NB4 (cell line): ENCODE measurements at places on chromosomes 1 and 21.
A peak's percentile ranks its signal among the peaks of the same experiment; 100 is the strongest.

DNA sequence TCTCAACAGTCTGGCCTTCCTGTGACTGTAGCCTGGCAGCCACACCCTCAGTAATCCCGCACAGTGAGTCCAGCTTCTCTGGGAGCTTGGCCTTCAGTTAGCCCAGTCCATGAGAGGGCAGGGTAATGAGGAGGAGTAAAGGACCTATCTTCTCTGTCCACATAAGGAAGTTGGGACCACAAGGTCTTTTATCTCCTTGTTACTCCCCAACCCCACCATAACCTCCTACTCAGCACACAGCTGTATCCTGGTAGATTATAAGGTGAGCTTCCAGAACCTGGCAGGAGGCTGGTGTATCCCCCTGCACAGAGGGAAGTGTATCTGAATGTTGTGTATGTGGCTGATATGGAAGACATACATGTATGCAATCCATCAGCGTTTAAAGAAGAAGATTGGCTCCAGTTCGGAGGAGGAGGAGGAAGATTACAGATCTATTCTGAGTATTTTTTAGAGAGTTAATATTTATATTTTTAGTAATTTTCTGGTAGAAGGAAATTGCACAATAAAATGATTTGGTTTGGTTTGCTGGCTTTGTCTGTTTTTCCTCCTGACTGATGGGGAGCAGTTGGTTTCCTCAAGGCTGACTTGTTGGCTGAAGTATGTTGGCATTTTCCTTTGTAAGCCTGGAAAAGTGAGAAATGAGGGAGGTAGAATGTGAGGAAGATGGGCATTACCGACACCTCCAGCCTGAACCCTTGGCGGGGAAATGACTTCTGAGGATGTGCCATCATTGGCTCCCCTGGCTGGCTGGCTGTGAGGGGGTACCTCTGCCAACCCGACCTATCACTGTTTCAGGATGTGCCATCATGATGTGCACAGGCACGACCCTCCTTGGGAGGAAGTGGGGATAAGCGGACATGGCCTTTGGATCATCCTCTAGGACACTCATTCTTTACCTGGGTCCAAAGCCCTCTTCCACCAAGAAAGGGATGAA, 5.0 kb downstream of the C1orf226 start:
- DNase-seq = no peak

GRCh38 chr1:153734396-153735089, 6.7 kb downstream of the INTS3 start:
- DNase-seq = peak; percentile 18

GRCh38 chr1:194339471-194339870, 1153.1 kb upstream of the B3GALT2 start:
- no peak for DNase-seq

DNA sequence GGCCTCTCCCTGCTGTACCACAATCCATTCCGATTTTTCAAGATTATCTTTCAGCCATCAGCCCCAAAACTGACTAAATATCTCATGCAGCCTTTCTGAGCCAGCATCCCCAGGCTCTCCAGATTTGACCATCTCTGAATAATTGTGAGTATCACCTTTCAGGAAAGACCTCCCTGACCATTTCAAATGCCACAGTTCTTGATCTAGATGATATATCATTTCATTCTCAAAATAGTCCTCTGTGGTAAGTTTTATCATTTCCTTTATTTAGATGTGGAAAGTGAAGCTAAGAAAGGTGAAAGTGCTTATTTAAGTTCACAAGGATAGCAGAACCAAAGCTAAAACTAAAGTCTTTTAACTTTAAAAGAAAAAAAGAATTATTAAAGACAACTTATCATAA, 244.0 kb downstream of the PLPP3 start:
- DNase-seq = no peak

DNA sequence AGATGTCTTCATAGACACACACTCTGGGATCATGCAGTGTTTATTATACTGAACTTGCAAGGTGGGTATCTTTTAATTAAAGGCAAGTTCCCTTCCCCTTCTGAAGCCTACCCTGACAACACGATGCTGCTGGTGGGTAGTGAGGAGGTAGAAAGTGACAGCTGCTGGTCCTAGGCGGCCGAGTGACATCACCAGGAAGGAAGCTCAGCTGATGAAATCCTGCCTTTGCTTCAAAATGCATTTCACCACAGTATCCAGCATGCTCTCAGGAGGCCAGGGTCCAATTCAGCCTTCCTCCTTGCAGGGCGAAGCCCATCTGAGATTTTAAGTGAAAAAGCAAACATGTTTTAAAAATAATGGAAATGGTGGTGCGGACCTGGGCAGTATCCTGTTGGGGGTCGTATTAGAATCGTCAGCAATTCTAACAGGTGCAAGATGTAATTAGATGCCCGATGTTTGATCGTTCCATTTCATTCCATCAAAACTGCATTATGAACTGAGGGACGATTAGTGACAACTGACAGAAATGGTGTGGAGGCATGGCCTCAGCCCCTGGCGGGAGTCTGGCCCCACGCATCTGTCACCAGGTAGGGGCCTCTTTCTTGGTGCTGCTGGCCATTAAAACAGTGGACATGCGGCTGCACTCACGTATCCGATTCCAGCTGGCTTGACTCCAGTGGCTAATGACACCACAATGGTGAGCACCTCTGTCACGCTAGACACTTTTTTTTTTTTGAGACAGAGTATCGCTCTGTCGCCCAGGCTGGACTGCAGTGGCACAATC, 324.8 kb upstream of the C1orf174 start:
- no peak for DNase-seq

- DNase-seq = peak; percentile 40
Measured at GRCh38 chr1:70779571-70779970, 268.0 kb downstream of the PTGER3 start.

GRCh38 chr1:18530587-18531502, 50.1 kb downstream of the KLHDC7A start:
- peak; percentile 20 for DNase-seq

DNA sequence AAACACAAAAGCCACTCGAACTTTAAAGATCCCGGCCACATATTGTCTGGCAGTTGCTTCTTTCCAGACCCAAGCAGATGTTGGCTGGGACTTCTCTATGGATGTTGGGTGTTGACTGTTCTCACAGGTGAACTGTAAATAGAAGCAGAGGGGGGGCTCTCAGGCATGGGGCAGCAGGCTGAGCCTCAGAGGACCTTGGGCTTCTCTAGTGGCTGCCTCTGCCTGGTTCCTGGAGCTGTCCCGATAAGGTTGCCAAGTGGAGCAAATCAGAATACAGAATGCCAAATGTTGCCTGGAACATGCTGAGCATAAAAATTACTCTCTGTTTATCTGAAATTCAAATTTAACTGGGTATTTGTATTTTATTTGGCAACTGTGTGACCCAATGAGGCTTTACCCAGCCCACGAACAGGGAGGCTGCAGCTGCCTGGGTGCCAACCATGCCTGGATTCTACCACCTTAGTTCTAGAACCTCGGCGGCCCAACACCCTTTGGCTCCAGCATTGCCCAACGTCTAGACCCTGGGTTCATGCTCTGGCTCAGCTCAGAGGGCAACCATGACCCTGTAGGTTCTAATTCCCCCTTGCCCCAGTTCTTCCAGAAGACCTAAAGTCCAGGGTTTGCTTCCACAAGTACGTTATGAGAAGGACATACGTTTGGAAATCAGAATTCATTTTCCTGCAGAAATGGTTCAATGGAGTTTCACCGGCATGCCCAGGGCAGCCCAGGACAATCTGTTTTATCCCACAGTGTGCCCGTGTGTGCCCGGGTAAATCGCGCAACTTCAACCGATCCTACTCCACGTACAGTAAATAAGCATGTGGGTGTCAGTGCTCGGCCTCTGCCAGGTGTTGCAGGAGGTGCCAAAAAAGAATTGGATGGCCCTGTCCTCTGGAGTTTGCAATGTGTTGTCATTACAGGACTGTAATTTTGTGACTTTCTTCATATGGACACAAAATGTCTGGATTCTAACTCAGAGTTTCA, 5.4 kb upstream of the SLC45A1 start:
- no peak for DNase-seq

GRCh38 chr1:28516518-28516956, 10.7 kb downstream of the RCC1 start:
- peak; percentile 33 for DNase-seq

GRCh38 chr1:23553231-23554126, 5.8 kb downstream of the ID3 start:
- DNase-seq = no peak

DNA sequence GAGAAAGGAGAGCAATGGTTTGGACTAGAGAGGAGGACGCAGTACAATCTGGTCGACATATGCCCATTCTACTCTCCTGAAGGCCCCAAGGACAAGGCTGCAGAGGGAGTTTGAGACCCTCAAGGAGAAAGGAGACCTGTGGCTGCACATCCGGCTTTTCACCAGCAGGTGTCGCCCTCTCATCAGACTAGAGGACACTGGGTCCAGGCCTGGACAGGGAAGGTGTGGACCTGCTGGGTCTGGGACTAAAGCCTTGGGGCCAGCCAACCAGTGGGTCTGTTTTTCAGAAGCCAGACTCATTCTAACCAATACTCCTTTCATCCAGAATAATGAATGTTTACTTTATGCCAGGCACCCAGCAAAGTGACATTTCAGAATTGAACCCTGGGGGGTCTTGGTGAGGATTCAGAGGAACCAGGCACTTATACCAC, 5.0 kb downstream of the SRARP start:
- peak; percentile 72 for DNase-seq

DNA sequence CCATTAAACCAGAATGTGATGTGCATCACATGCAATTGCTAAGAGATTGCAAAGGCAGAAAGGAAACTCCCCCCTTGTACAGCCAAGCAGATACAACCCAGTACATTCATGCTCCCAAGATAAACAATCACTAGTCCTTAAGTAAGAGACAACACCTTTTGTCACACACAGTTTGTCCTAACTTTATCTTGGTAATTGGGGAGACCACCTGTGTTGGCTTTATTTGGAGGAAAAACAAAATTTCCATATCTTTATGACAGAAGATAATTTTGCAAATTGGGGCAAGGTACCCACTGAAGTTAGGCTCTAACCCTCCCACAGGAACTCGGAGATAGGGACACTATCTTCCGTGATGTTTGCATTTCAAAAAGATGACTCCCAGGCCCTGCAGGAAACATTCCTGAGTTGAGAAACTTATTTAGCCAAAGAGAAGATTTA, 175.0 kb upstream of the TNR start:
- no peak for DNase-seq

DNA sequence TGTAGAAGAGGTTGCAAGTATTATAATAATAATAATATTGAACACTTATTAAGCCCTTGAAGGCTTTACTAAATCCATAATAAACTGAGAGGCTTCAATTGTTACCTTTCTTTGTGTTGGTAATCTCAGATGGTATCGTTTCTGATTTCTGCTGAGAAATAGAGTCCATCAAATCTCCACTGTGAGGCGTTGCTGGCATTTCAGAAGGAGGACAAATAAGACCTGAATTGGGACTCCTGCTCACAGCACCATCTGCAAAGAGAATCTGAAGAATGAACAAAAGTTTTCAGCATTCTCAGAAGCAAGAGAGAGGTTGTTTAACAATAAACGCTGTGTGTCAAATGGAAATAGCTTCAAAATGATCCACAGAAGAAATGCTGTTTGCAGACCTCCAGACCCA, 93.7 kb downstream of the WDR3 start:
- peak; percentile 15 for DNase-seq

- DNase-seq = no peak
Measured at GRCh38 chr1:212928323-212929291, 21.7 kb upstream of the VASH2 start.

DNA sequence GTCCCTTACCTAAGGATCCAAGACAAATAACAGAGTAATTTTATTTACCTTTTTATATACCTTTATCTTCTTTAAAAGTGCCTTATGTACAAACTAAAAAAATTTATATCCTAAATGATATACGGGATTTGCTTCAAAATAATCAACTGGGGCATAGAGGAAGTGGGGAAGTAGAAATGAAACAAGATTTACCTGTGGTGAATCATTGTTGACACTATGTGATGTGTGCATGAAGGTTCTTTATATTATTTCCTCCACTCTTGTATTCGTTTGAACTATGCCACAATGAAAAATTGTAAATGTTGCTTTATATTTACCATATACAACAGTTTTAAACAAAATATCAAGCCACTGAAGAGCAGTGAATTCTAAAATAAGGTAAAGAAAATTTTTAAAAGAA, 13.0 kb downstream of the RGS7 start:
- DNase-seq = no peak

DNA sequence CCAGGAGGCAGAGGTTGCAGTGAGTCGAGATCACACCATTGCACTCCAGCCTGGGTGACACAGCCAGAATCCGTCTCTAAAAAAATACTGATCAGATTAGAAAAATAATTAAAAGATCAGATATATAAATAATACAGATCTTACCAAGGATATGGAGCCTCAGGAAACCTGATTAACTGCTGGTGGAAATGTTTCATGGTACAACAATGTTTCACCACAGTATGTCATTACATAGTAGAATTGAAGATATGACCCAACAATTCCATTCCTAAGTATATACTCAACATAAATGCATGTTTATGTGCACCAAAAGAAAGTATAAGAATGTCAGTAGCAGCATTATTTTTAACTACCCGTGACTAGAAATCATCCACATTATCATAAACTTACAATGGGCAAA, 41.7 kb downstream of the CD53 start:
- DNase-seq = no peak

DNA sequence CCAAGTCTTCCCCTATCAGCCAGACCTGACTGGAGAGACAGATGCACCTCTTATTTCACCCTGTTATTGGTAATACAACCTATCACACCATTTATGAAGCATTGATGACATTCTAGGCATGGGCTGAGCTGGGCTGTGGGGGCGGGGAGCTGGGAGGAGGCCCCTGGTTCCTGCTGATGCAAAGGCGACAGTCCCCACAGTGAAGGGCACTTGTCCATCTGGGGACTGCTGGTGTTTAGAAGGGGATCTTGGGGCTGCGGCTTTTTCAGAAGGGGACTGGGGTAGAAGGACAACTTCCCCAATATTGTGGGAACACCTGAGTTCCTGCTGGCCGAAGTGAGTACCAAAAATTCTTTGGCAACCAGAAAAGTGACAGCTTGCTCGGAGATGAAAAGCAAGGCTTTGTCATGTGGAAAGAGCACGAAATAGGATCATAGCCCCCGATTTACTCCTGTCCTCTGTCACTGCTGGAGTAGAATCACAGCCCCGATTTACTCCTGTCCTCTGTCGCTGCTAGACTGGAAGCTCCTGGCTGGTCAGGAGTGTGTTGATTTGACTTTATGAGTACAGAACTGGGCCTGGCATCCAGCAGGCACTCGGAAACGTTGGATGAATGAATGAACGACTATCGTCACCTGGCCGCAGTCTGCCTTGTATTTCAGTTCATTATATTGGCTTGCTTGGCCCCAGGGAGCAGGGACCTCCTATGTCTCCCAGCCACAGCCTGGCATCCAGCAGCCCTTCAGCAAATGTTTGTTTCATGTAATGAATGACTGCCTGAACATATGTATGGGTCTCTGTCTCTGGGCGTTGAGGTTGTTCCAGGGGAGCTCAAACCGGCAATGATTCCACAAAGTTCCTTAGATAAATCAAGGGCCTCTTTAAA, 16.5 kb upstream of the ETV3L start:
- no peak for DNase-seq

GRCh38 chr21:29376556-29376955, 77.8 kb downstream of the BACH1 start:
- peak; percentile 72 for DNase-seq
